Lower lobe of right lung (tissue), 2 donors: ENCODE measurements at places on chromosomes 1 and 21.
A peak's percentile ranks its signal among the peaks of the same experiment; 100 is the strongest.

DNA sequence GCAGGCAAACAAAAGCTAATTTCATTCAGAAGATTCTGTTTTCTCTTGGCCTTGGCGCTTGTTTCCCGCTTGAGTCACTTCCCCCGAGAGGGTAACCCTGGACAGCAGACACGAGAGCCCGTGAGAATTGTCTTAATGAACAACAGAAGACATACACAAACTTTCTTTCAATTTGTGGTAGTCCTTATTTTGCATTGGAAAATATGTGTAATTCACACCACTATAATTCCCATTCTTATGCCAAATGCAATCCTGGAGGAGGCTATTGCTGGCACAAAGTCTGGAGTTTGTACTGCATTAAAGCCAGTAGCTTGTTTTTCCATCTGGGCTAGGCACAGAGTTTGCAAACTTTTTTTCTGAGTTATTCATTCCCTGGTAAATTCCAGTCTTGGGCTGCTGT lies 109.8 kb upstream of the IVNS1ABP start:
- DNase-seq, result no peak

DNA sequence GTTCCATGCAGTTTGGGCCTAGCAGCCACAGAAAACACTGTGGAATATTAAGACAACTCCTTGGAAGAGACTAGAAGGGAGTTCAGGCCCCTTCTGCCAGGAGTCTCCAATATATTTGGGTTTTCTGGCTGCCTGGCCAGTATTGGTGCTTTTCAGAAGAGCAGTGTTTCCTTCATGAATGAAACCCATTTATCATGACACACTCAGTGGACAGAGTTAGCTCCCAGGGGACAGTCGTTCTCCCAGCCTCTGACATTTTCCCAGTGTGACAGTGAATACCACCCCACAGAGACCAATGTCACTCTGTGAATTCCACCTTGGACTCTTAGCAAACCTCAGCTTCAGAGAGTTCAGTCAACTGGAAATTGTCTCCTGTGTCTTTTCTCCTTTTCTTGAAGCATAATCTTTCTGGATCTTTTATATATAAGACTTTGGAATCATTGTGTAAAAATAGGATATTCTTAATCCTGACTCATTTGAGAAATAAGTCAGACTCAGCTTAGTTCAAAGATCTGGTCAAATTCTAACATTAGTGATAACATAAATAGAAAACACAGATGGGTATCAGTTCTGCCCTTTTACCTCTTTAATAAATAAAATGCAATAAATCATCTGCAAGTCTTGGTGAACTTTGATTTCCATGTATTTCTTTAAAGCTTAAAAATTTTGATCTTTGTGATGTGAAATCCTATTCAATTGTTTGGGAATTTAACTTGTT lies 40.4 kb downstream of the GNG12 start:
- no peak for DNase-seq

- DNase-seq, result no peak
Observed at GRCh38 chr1:221778125-221778524, 36.2 kb upstream of the DUSP10 start.

DNA sequence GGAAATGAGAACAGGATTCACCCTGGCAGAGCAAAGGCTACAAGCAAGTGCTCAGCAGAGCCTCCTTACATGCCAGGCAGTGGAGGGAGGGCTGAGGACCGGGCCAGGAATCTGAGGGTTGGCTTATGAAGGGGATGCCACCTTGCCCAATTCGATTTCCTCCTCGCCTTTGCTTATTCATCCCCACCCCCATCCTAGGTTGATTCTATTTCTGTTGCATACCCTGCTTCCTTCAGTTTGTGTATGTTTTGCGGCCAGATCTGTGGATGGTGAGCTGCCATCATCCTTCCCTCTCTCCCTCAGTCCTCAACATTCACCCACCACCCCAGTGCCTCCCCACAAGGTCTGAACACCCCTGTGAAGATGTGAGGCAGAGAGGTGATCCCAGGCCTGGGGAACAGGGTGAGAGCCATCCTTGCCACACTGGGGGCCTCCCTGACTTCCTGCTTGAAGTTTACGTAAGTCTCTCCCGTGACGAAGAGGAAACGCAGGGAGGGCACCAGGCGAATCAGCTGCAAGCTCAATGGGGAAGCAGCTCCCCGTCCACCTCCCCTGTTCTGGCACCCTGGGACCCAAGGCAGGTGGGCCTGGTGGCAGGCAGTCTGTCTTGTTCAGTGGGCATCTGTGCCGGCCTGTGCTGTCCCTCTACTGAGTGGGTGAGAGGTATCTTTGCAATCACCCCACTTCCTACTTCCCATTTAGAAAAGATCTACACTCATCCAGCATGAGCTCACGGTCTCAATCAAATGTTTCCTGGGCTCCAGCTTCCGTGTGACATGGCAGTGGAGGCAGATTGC lies 50.6 kb upstream of the CNTN2 start:
- DNase-seq, result peak; percentile 74

DNA sequence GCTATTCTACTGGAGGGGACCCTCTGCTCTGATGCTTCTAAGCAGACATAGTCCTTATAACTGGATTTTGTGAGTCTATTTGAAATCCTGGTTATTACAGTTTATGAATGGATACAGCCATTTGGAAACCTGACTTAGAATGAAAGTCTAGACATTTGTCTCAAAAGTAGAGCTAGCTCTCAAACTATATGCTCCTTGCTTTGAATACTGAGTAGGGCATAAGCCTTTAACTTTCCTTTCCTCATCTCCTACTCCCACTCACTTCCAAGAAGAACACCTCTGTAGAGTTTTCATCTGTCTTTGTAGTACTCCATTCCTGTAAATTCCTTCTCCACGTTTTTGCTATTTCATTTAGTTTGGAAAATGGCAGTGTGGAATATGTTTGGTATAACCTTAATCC lies 9.0 kb upstream of the ARID1A start:
- DNase-seq, result no peak

DNA sequence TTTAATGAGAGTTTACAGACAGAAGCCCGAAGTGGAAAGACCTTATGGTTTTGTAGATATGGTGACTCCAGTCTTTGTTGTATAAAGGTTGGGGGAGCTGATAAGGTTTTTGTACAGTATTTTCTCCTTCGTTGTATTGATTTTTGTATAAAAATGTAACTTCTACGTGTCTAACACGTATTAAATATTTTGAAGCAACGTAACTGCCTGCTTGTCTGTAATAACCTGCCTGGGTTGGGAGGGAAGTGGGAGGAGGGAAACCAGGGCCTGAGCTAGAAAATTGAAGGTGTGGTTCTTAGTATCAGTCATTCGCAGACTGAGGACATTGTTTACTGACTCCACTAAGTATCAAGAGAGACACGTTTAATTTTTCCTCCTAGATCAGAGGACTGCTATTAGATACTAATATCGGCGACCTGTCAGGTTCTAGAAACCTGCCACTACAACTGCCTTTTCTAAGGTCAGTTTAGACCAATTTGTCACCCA lies 2.2 kb downstream of the IER5 start:
- no peak for DNase-seq

DNA sequence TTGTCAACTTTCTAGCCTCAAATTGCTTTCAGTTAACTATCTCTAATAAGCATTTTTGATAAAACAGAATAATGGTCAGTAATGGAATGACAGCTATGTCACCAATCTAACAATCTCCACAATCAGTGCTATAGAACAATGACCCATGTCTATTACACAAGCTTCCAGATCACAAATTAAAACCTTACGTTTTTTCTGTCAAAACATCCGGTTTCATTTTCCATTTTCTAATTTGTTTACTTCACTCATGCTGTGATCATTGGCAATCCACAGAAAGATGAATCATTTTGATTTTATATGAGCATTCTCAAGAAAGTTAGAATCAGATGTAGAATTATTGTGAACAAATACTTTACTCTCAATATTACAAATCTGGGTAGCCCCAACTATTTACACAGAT lies 80.3 kb downstream of the KCNT2 start:
- DNase-seq, result no peak

DNA sequence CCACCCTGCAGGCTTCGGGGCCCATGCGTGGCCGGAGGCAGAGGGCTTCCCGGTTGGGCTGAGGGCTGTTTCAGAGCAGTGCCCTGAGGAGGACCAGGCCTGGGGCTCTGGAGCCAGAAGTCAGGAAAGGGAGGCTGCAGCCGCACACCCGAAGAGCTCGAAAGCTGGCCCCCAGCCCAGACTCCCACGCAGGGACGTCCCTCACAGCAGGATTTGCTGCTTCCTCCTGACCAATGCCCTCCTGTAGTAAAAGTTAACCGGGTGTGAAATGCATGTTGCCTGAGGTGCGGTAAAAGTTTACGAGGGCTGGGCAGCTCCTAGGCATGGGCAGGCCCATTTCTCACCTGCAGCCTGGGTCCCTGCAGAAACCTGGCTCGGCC lies 101.5 kb upstream of the ARHGEF16 start:
- no peak for DNase-seq

- no peak for DNase-seq
Observed at GRCh38 chr1:208172423-208173145, 71.6 kb downstream of the PLXNA2 start.

- no peak for DNase-seq
Observed at GRCh38 chr1:197705941-197706340, 69.3 kb downstream of the DENND1B start.

DNA sequence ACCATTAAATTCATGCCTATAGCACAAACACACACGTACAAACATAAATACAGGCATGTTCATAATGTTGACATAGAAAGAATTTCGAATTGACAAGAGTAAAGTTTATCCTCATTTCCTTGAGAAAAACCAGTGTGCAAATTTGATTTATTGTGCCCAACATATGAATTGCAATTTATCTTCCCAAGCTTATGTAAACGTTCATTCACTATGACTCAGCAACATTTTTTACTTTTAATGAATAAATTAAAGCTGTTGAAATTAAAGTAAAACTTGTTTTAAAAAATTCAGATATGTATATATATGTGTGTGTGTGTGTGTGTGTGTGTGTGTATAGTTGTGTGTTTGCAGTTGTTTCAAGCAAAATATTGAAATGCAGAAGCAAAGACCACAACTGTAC lies 1067.9 kb downstream of the BRINP3 start:
- no peak for DNase-seq

GRCh38 chr21:17711896-17712295 lies 99.2 kb upstream of the BTG3 start:
- no peak for DNase-seq

GRCh38 chr1:38097284-38097898 lies 50.8 kb upstream of the POU3F1 start:
- no peak for DNase-seq

GRCh38 chr1:22449636-22450035 lies 2.0 kb upstream of the ZBTB40 start:
- DNase-seq, result no peak

DNA sequence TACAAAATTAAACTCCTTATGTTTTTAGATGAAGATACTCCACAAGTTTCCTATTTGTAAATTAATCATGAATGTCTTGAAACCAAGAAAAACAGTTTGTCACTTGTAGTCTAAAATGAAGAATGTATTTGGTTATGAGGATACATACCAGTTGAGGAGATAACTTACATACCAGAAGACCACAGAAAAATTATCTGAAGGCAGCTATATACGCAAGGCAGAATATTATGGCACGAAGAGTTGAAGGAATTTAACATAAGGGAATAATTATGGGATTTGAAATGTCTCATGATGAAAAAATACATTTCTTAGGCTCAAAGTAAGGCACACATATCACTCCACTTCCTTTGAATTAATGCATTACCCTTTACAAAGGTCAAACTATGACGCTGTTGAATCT lies 73.3 kb downstream of the IFI44 start:
- DNase-seq, result no peak

DNA sequence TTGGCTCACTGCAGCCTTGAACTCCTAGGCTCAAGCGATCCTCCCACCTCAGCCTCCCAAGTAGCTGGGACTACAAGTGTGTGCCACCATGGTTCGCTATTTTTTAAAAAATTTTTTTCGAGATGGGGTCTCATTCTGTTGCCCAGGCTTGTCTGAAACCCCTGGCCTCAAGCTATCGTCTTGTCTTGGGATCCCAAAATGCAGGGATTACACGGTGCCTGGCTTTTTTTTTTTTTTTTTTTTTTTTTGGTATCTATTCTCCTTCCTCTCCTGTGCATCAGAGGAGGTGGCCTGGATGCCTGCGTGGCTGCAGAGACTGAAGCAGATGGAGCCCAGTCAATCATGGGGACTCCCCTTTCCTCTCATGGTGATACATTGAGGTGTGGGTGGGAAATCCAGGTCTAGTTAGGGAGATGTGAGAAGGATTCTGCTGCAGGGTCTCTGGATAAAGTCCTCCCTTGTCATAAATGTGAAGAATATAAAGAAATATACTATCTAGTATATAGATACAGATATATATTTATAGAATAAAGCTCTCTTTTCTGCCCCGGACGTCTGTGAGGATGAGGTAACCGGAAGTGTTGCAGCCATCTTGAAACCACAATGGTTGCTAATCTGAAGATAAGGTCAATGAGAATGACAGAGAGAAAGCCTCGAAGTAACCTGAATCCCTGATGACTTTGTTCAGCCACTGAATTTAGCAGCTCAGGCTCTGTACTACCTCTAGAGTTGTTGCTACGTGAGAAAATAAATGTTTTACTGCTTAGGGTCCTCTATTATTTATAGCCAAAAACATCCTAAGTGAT lies 19.5 kb upstream of the RGSL1 start:
- DNase-seq, result no peak

DNA sequence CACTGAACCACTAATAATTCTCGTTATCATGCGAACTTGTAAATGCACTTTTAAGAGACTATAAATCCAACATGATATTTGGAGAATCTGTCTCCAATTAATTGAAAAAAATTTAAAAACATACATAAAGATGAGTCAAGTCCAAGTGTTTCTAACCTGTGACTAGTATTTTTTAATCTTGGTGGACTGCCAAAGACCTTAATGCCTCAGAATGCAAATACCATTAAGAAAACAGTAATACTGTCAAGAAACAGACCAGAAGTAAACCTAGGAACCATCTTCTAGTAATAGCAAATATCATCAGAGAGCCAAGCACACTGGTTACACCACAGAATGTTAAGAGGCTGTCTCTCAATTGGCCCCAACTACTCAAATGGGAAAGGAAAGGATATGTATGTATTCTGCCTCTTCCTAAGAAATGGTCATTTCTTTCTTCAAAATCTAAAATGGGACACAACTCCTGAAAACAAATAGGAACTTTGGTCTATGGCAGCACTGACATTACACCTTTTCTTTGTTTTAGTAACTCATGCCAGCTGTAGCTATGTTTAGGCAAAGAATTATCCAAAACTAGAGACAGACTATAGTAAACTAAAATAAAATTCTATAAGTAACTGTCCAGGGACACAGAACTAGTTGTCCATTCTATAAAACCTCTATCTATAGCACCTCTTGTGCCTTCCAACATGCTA lies 15.8 kb downstream of the SCYL3 start:
- no peak for DNase-seq

DNA sequence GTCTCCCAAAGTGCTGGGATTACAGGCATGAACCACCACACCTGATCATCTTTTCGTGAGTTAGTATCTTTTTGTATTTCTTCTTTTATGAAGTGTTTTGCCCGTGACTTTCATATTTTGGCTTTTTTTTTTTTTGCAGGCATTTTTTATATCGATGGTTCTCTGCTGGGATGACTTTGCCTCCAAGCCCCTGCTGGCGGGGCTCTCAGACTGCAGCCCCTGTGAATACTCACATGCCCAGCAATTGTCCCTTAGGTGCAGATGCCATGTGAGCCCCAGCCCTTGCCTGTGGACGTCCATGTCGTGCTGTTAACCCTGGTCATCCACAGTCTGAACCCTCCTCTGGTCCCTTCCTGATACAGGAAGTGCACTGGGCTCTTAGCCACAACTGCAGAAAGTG lies 21.7 kb downstream of the CRYAA start:
- no peak for DNase-seq
